ENCODE measurements at places on chromosomes 2 and 18.

DNA sequence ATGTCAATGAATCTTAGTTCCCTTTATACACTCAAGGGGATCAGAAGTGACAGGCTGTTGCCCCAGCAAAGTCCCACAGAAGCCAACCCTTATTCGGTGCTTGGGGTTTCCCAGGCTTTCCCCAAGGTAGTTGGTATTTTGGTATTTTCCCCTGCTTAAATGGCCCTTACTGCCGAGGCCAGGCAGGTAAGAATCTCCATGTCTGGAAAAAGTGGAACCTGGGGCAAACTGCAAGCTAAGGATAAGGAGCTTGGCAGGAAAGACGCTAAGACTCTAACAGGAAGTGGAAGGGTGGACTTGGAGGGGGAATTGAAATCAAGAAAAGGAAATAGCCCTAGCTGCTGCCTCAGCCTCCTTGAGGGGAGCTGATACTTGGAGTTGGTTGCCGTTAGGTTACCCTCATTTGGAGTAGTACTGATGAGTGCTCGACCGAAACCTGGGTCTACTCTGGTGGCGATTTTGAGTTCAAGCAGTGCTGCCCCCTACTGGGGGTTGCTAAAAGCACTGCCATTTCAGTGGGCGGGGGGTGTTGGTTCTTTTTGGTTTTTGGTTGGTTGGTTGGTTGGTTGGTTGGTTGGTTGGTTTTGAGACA, 3.3 kb upstream of the GPBAR1 start:
- DNase-seq = peak; percentile 69

- DNase-seq = no peak
Observed at GRCh38 chr18:79493211-79493800, 97.6 kb downstream of the NFATC1 start.

DNA sequence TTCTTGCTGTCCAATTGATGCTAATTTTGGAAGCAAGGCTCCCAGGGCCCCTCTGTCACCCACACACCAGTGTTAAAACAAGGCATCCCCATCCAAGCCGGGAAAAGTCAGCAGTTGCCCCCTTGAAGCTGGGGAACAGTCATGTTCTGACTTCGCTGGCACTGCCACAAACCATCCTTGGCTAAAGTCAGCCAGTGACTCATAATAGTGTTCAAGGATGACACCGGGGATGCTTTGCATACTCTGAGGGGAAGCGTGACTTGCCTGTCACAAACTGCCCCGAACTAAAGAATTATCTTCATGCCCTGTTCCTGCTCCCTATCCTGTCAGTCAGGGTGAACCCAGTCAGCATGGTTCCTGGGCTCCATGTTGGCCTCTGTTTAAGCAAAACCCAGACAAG, 37.0 kb downstream of the TGFA start:
- no peak for DNase-seq

DNA sequence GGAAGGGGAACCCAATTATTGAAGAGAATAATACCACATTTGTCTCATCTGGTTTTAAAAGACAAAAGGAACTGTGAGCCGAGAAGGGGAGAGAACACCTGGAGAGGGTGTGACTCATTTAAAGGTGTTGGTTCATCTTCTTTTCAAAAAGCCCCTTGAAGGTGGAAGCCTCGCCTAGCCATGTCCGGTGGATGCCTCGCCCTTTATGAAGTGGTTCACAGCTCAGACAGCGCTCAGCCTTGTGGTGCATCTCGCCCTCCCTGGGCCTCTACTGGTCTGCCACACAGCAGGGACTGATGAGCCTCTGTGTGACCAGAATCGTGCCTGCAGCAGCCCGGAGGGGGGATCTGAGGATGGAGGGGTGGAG, 290.0 kb upstream of the CXCR4 start:
- no peak for DNase-seq

GRCh38 chr2:101064868-101065549, 62.9 kb downstream of the RPL31 start:
- no peak for DNase-seq

GRCh38 chr2:16745466-16745865, 79.8 kb upstream of the CYRIA start:
- no peak for DNase-seq
